Dermis blood vessel endothelial cell (primary cell): ENCODE measurements at places on chromosomes 12 and 14. TPM values are rescaled to one million over a fixed set of nuclear protein-coding genes. Genes with fewer than 3 reads are reported as not detected.

Gene PSME1
- 167 TPM in 2 replicates for total RNA-seq

Gene NR4A1
- 0.70 and 3.1 TPM in 2 replicates for total RNA-seq

Gene PROX2
- not detected in 2 replicates for total RNA-seq

Gene CLEC14A
- total RNA-seq = 303 and 344 TPM in 2 replicates

Gene KRT74
- total RNA-seq = not detected in 2 replicates

Gene CLECL1
- not detected in 2 replicates for total RNA-seq

Gene KRT81
- 0.05 TPM in 1 of 2 replicates, not detected in the other for total RNA-seq

Gene NPFF
- not detected in 2 replicates for total RNA-seq

Gene FERMT2
- total RNA-seq = 84.2 and 102 TPM in 2 replicates

Gene POLE2
- 8.7 and 13.9 TPM in 2 replicates for total RNA-seq

Gene MYO1A
- not detected in 2 replicates for total RNA-seq

Gene RASAL1
- under 0.01 and 0.05 TPM in 2 replicates for total RNA-seq

Gene SPATS2
- 23.0 and 30.2 TPM in 2 replicates for total RNA-seq

Gene E2F7
- total RNA-seq = 7.3 and 13.4 TPM in 2 replicates

Gene ANKRD13A
- 68.9 and 86.0 TPM in 2 replicates for total RNA-seq

Gene PLCZ1
- not detected in 2 replicates for total RNA-seq

Gene FAM186B
- 0.19 and 0.34 TPM in 2 replicates for total RNA-seq

Gene CACNA1C
- total RNA-seq = 0.14 and 1.5 TPM in 2 replicates

Gene WNT1
- total RNA-seq = not detected in 2 replicates

Gene RPGRIP1
- total RNA-seq = 0.33 TPM in 1 of 2 replicates, not detected in the other

Gene HOXC10
- total RNA-seq = 0.28 and 0.85 TPM in 2 replicates

Gene KRT86
- not detected in 2 replicates for total RNA-seq

Gene KRT75
- total RNA-seq = not detected in 2 replicates

Gene MGAT2
- 98.6 and 104 TPM in 2 replicates for total RNA-seq

Gene WIF1
- total RNA-seq = not detected in 2 replicates

Gene PLBD1
- total RNA-seq = 0.34 and 1.4 TPM in 2 replicates

Gene GPR137C
- total RNA-seq = 1.4 and 2.2 TPM in 2 replicates

Gene RPL10L
- total RNA-seq = not detected in 2 replicates

Gene NYNRIN
- 12.6 and 17.0 TPM in 2 replicates for total RNA-seq

Gene GRIP1
- 0.05 and 0.17 TPM in 2 replicates for total RNA-seq

Gene KLHL42
- 23.6 and 33.4 TPM in 2 replicates for total RNA-seq

Gene RIMBP2
- total RNA-seq = not detected in 2 replicates
